ENCODE measurements at places on chromosomes 6 and 20. TPM values are rescaled to one million over a fixed set of nuclear protein-coding genes. Genes with fewer than 3 reads are reported as not detected.

Gene DNAH8
- total RNA-seq = not detected

Gene SLC35D3
- not detected for total RNA-seq

Gene CTCFL
- total RNA-seq = 0.06 TPM

Gene SAMD3
- not detected for total RNA-seq

Gene C6orf163
- total RNA-seq = 0.63 TPM

Gene CST7
- not detected for total RNA-seq

Gene ELOVL2
- total RNA-seq = 11.3 TPM

Gene PRSS35
- not detected for total RNA-seq

Gene NKAIN4
- 10.6 TPM for total RNA-seq

Gene OR2J3
- not detected for total RNA-seq

Gene OR12D3
- not detected for total RNA-seq

Gene POPDC3
- 33.3 TPM for total RNA-seq

Gene SOX12
- total RNA-seq = 1.5 TPM

Gene ADGRB3
- under 0.01 TPM for total RNA-seq

Gene CRISP3
- total RNA-seq = not detected

Gene WASF1
- 9.7 TPM for total RNA-seq

Gene RAET1E
- 1.4 TPM for total RNA-seq

Gene SLC22A2
- total RNA-seq = 1.1 TPM

Gene PLN
- not detected for total RNA-seq

Gene BEND6
- 9.0 TPM for total RNA-seq

Gene TSBP1
- not detected for total RNA-seq

Gene GABRR2
- not detected for total RNA-seq

Gene STX11
- total RNA-seq = 6.3 TPM

Gene NKAIN2
- not detected for total RNA-seq

Measured in Daoy (cell line).